Naive thymus-derived CD4-positive, alpha-beta T cell (primary cell): ENCODE measurements at places on chromosomes 5 and 9. TPM values are rescaled to one million over a fixed set of nuclear protein-coding genes. Genes with fewer than 3 reads are reported as not detected.

DNA sequence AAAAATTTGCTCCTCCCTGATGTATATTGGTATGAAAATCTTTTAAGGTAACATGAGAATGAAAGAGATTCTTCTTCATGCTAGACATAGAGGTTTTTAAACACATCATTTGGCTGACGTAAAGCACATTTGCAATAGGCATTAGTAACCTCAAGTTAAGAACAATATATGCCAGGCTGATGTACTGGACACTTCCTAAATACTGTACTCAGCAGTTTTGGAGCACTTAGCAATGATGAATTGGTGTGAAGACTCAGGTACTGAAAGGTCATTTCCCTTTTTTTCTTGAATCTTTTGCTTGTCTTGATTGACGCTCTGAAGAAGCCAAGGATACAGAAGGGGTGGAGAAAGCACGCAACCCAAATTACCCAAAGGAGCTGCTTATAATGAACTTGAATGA is 322.5 kb downstream of the PDE4D start:
- no peak for DNase-seq

- no peak for DNase-seq
Observed at GRCh38 chr9:105306351-105307140, 62.1 kb downstream of the SLC44A1 start.

GRCh38 chr9:137676998-137677397 is 58.2 kb downstream of the EHMT1 start:
- DNase-seq: no peak

- no peak for DNase-seq
Observed at GRCh38 chr5:173180331-173180730, 36.0 kb downstream of the BNIP1 start.

GRCh38 chr5:149737355-149737754 is 7.2 kb downstream of the PPARGC1B start:
- DNase-seq: no peak

DNA sequence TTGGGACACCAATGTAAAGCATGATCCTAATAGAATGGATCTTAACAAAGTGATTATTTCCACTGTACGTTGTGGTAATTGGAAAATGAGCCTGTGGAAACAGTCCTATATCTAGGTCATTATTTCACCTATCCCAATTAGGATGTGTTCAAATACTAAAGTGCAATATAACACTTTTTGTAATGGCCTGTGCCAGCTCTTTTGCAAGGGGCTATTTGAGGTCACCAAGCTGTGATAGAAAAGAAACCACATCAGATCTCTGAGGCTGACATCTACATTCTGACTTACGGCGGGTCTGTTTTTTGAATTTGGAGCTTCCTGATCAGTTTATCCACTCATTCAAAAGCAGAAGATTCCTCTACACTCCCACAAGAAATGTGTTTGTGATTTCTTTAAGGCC is 150.0 kb downstream of the TLE1 start:
- no peak for DNase-seq

DNA sequence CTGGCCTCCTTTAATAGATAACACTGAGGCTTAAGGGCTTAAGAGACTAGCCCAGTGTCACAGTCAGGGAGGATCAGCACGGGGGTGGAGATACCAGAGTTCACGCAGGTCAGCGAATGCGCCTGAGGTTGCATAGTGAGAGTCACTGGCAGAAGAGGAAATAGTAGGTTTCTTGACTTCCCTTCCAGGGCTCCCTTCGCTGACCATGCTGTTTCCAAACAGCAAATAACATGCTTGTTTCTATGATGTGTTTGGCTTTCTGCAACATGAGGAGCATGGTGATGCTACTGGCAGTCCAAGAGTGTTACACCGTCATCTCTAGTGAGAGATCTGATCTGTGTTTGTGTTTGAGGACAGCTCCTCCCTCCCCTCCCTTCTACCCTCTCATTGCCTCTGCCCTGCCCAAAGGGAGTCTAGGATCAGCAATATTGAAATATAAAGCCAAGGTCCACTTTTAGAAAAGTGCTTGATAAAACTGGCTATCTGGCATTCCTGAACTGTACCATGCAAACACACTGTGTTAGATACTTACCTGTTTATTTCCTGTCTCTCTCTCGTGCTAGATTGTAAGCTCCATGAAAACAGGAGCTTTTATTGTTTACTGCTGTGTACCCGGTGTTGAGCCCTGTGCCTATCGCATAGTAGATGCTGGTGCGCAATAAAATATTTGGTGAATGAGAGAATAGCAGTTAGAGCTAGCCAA is 12.3 kb downstream of the TLE4 start:
- DNase-seq: no peak

GRCh38 chr9:112187404-112187803 is 12.3 kb upstream of the SUSD1 start:
- DNase-seq: no peak

DNA sequence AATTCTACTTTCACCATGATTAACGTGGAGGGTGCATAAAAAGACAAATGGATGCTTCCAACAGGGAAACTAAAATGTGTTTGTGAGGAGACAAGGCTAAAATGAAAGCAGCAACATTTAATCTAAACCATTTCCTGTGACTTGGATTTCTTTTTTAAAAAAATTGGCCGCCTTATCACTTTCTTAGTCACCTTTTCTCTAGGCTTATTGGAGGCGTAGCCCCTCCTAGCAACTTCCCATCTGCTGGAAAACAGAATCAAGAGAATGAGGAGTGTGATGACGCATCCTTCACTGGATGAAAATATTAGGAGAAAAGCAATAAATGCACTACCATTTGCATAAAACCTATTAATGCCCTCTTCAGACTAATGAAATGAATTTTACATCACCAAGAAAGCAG is 791 bp upstream of the GPR150 start:
- DNase-seq: no peak

GRCh38 chr9:136160995-136161610 is 42.4 kb upstream of the TMEM250 start:
- DNase-seq: no peak

GRCh38 chr9:37938121-37938891 is 34.4 kb upstream of the SLC25A51 start:
- no peak for DNase-seq

DNA sequence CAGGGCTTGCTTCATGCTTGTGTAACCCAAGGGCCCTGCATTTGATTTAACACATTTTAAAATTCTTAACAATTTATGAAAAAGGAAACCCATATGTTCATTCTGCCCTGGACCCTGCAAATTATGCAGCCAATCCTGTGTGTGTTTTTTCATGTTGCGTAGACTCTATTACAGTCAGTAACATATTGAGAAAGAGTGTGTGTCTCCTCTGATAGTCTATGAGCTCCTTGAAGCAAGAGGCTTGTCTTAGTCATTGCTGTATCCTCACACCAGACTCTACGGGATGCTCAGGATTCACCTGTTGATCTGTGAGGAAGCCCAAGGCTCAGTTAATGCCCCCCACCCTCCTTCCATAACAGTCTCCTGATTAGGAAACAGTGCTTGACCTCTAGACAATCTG is 177.3 kb upstream of the DMAC1 start:
- DNase-seq: no peak

DNA sequence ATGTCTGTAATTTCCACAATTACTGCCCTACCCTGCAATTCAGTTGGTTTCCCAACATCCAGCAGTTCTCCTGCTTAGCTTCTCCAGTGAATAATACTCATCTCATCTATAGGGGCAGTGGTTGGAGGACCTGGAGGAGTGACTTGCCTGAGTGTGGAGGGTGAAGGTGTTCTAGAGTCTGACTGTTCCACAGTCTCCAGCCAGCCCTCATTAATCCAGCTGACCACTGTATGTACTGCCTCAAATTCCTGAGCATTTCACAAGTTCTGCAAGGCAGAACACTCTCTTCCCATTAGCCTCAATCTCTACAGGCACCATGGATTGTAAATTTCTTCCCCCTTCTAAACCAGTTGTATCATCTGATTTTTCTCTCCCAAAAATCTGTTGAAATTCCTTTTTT is 147.4 kb upstream of the NFIL3 start:
- no peak for DNase-seq

- DNase-seq: no peak
Observed at GRCh38 chr9:108569624-108570023, 286.2 kb downstream of the ACTL7B start.

- no peak for DNase-seq
Observed at GRCh38 chr5:141003791-141004611, 37.7 kb downstream of the PCDHAC2 start.

GRCh38 chr5:181028032-181028819 is 11.8 kb upstream of the BTNL9 start:
- DNase-seq: no peak

DNA sequence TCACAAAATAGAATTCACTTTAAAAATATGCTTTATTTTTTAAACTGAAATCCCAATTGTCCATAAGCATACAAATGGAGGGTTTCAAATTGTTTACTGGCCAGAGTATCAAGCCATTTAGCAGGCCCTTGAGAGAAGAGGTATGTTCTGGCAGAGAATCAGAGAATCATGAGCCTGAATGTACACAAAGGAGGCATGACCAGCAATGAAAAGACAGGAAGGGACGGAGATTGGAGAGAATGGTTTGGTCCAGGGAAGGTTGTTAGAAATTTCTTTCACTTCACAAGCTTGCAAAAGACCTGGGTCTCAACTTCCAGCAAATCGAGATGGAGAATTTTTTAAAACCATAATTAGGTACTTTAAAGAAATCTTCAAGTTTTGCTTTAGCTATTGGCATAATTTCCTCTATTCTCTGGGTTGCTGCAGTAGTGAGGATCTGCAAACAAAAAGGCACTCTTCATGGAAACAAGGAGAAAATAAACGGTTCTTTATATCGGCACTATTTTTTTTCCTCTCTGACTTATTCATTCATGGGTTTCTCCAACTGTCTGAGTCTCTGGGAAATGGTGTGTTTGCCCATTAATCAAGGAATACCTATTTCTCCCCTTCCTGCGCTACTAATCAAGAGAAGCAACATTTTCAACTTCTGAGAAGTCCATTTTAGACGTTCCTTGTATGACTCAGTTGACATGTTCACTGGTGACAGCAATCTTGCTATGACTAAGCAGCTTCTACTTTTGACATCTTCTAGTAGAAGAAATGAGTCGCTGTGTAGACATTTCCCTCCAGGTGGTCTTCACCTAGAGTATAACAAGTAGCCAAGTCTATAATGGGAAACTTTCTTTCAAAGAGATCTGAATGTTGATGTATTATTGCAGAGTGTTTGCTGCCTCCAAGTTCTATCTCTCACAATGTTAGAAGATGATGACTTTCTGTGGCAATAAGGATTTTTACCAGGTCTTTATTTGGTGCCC is 23.1 kb upstream of the ERCC6L2 start:
- DNase-seq: no peak

GRCh38 chr5:145989428-145989827 is 53.0 kb downstream of the SH3RF2 start:
- DNase-seq: no peak

- DNase-seq: no peak
Observed at GRCh38 chr9:106481013-106481609, 381.9 kb upstream of the ZNF462 start.

DNA sequence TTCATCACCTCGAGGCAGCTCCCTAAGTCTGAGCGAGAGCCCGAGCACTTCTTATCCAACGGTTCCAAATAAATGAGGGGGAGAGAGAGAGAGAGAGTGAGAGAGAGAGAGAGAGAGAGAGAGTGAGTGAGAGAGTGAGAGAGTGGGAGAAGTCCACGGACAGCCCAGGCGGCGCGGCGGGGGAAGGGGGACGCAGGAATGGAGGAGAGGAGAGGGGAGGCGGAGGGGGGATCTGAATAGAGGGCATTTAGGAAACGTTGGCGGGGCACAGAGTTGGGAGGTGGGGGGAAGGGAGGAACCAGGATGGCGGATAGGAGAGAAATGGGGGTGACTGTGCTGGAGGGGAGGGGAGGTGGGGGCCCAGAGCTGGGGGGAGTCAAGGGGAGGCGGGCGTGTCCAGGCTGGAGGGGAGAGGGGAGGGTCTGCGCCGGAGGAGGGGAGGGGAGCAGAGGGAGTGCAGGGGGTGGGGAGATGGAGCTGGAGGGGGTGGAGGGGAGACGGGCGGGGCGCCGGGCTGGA is 398 bp upstream of the BASP1 start:
- DNase-seq: no peak

DNA sequence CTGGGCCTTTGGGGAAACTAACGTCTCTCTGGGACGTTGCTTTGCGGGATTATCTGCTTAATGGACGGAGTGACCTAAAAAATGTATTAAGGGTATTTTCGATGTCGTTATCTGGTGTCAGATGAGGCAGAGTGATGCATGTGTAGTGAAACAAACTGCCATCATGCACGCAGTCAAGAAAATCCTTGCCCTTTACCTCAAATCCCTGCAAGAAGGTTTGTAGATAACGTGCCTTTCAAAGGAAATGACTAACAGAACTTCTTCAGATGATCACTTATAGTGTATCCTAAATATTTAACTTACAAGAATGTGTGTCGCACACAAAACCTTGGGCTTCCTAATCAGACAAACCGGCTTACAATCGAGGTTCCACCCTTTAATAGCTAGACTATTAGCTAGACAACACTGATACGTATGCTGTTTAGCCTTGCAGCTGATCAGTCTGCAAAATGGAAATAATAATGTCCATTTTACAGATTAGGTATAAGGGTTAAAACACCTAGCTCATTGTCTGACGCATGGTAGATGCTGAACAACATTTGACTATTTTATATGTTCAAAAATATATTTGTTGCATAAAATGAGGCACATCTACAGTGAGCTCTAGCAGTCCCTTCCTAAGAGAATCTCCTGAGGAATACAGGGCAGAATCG is 541 bp upstream of the TBCA start:
- DNase-seq: no peak

DNA sequence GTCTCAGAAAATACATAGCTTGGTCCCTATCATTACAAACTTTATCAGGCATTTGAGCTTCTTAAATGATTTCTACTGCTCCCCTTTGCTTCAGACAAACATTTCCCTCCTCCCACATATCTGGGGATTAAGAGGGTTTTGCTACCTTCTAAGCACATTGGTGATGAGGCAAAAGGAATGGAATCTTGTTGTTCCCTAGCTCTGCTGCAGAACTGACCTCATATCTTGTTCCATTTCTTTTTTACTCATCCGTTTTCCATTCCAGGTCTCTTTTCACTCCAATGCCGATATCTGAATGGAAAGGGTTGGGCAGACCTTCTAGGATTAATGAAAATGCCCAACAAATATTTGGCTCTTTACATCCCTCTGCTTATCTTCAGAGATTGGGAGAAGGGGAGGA is 444.6 kb downstream of the ZNF608 start:
- DNase-seq: no peak

- DNase-seq: peak; percentile 86
Observed at GRCh38 chr9:127955294-127956015, 17.8 kb upstream of the DPM2 start.

CCL27 gene
- not detected for total RNA-seq

ZNF883 gene
- total RNA-seq: 2.1 TPM

ZNF484 gene
- 24.3 TPM for total RNA-seq

PLAC8L1 gene
- total RNA-seq: 0.48 and 0.63 TPM in 2 replicates

PCDHB15 gene
- not detected in 2 replicates for total RNA-seq

ZNF483 gene
- total RNA-seq: 28.3 TPM

PGM5 gene
- total RNA-seq: not detected in 2 replicates

MACROH2A1 gene
- total RNA-seq: 111 TPM

ORM2 gene
- total RNA-seq: not detected

OMD gene
- total RNA-seq: not detected

UBAC1 gene
- total RNA-seq: 36.1 TPM

C9 gene
- total RNA-seq: not detected

CLIC3 gene
- 2.3 TPM for total RNA-seq

SPEF2 gene
- total RNA-seq: 7.1 TPM

CCL19 gene
- total RNA-seq: not detected
